ENCODE measurements at places on chromosomes 7 and 10.
A peak's percentile ranks its signal among the peaks of the same experiment; 100 is the strongest.

DNA sequence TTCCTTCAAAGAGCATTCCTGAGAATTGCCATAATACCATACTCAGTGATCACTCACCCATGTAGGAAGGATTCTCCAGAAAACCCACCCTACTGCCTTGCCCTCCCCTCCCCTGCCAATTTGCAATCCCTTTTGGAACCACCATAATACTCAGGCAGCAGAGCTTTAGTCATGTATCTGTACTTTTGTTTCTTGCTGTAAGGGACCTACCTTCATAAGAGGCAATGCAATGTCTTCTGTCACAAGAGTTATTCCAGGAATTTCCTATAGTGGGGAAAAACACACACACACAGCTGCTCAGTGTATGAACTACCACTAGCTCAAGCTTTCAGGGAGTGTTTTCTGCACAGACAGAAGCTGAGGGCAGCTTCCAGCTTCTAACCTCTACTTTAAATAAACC lies 67.0 kb downstream of the GSAP start:
- peak; percentile 49 for DNase-seq

- DNase-seq, result peak; percentile 85
These were observed 285.9 kb downstream of the KLF6 start for GRCh38 chr10:3499120-3499519.

DNA sequence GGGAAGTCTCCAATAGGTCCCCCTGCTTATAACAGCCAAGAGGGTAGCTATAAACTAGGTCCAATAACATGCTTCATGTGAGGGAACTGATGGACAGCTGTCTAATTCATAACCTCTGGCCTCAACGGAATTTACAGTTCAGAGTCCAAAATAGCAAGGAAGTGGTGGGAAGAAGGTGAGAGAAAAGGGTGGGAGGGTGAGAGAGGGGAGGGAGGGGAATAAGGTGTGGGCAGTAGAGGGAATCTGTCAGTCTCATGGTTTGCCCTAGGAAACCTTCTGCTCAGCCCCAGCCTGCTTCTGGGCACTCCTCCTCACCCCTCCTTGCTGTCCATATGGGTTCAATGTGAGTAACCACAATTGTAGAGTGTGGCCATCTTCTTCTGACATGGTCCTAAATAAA lies 133.4 kb upstream of the ADO start:
- no peak for DNase-seq

GRCh38 chr7:97155897-97156418 lies 38.5 kb downstream of the SDHAF3 start:
- no peak for DNase-seq

GRCh38 chr7:125326666-125327255 lies 397.1 kb upstream of the POT1 start:
- no peak for DNase-seq

GRCh38 chr10:14014423-14014822 lies 316.3 kb downstream of the FRMD4A start:
- no peak for DNase-seq

DNA sequence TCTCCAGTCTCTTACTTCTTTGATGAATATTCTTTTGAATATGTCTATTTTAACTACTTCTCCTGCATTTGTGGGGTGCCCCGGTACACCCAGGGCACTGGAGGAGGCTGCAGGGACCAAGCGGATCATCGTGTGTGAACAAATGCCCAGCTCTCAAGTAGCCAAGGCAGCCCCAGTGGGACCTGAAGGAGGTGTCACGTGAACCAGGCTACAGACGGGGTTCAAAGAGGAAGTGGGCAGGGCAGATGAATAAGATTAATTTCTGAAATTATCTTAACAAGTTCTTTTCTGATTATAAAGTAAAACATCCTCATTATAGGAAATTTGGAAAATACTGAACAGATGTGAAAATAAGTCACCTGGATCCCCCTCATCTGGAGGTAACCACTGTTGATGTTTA lies 78.4 kb upstream of the DUSP5 start:
- DNase-seq, result no peak

- peak; percentile 9 for DNase-seq
These were observed 690.4 kb upstream of the NRP1 start for GRCh38 chr10:34024693-34025425.

DNA sequence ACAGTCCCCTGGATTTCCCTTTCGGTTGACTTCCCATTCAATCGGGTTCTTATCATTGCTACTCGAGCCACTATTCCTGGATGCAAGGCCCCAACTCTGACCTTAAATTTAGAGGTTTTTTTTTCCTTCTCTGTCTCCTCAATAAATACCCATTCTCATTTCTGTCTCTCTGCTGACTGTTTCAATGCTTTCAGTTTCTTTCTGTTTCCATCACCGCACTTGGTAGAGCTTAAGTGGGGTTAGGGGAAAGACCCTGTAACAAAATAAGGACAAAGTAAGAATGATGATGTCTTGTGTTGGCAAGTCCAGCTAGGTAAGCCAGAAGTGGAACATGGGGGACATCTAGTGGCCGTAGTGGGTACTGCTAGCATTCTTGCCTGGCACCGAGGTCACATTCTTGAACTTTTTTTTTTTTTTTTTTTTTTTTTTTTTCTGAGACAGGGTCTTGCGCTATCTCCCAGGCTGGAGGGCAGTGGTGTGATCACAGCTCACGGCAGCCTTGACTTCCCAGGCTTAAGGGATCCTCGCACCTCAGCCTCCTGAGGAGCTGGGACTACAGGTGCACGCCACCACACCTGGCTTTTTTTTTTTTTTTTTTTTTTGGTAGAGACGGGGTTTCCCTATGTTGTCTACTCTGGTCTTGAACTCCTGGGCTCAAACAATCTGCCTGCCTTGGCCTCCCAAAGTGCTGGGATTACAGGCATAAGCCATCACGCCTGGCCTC lies 40.3 kb downstream of the ZC3HC1 start:
- DNase-seq, result peak; percentile 89

DNA sequence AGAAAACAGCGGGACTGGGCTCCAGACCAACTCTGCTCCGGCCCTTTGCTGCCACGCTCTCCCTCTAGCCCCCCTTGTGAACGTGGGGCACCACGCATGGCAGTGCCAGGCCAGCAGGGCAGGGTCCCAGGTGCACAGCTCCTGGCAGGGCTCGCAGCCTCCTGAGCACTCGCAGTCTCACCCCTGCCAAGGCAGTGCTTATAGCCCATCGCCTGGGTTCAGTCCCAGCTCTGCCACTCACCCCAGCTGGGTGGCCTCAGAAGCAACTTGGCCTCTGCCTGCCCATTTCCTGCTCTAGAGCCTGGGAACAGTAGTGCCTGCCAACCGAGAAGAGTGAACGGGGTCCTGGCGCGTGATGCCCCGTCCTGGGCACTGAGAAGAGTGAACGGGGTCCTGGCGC lies 36.3 kb downstream of the CFAP46 start:
- no peak for DNase-seq

- DNase-seq, result peak; percentile 81
These were observed 2.0 kb downstream of the JCAD start for GRCh38 chr10:30057421-30057841.

- DNase-seq, result no peak
These were observed 177.4 kb upstream of the PRR15 start for GRCh38 chr7:29386196-29386765.

- no peak for DNase-seq
These were observed 50.2 kb downstream of the BBS9 start for GRCh38 chr7:33179519-33179918.

GRCh38 chr7:143085109-143085508 lies 33.0 kb downstream of the OR6V1 start:
- no peak for DNase-seq

DNA sequence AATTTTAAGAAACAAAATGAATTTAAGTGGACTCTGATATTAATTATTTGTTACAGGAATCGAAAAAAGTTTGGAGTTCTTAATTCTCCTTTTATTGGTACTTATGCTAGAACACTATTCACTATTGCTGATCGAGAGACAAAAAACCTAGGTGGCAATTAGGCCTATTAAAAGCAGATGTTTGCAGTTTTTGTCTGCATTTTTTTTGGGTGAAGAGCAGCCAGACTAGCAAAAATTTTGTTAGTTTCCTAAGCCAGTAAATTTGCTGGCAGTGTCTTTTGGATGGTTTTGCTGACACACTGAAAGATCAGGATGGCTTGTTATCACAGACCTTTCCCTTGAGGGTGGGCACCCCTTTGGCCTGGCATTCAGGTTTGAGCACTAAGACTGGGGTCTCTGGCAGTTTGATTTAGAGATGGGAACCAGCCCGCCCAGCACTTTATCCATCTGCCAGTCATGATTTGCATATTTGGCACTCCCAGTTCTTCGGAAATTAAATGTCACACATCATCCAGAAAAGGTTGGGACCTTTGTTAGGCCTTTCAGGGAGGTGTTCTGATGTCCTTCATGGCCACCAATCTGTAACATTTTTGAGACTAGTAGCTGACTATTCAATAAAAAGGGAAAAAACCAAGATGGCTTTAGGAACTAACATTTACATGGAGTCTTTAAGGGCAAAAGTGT lies 57.3 kb downstream of the INPP5F start:
- DNase-seq, result peak; percentile 17

DNA sequence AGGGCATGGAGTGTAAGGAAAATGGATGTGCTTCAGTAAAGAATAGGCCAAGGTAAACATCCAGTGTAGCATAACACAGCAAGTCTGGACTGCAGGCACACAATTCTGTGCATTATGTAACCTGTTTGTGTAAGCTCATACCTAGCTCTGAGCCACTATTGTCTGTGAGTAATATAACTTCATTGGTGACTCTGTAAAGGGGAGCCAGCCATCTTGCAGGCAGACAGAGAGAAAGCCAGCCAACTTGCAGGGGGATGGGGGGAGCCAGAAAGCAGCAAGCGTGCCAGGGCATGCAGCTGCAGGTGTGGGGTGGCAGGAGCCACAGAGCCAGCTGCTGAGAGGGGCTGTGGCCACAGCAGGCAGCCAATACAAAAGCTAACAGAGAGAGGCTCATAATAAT lies 449.2 kb downstream of the IPMK start:
- no peak for DNase-seq

GRCh38 chr10:26219676-26220075 lies 3.1 kb downstream of the GAD2 start:
- DNase-seq, result no peak

GRCh38 chr7:137577184-137577583 lies 233.7 kb upstream of the PTN start:
- DNase-seq, result peak; percentile 56

GRCh38 chr10:95388539-95388938 lies 97.7 kb upstream of the PDLIM1 start:
- DNase-seq, result peak; percentile 19

DNA sequence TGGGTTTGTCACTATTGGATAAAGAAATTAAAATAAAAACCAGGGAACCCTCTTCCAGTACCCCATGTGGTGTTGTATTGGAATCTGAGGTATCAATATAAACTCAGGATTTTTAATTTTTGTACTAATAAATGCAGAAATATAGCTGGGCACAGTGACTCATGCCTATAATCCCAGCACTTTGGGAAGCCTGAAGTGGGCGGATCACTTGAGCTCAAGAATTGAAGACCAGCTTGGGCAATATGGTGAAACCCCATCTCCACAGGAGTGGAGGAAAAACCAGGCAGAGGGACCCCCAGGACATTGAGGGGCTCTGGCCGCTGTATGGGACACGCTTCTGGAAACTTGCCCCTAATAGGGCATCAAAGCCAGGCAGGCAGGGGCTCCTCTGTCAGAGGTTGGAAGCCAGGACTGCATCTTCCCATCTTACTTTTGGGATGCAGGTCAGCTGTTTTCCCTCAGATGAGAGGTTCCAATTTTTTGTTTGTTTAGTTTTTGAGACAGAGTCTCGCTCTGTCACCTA lies 11.1 kb downstream of the ADIRF start:
- DNase-seq, result no peak

DNA sequence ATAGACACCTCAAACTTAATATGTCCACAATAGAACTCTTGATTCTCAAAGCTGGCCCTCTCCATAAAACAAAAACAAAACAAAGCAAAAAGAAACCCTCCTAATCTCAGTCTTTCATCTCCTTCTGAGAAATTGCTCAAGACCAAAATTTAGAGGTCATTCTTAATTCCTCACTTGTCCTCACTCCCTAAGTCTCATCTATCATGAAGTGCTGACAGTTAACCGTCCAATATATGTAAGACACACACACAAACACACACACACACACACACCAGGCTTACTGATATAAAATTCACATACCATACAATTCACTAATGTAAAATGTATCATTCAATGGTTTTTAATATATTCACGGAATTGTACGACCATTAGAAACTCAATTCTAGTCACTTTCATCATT lies 17.0 kb upstream of the SVIL start:
- DNase-seq, result no peak

GRCh38 chr7:151187409-151188251 lies 580 bp upstream of the ASB10 start:
- no peak for DNase-seq

GRCh38 chr10:36023939-36024338 lies 381.8 kb upstream of the FZD8 start:
- peak; percentile 91 for DNase-seq

- peak; percentile 98 for DNase-seq
These were observed 2.2 kb downstream of the BBIP1 start for GRCh38 chr10:110916554-110917346.

- no peak for DNase-seq
These were observed 58.7 kb downstream of the CLEC2L start for GRCh38 chr7:139582130-139582650.

DNA sequence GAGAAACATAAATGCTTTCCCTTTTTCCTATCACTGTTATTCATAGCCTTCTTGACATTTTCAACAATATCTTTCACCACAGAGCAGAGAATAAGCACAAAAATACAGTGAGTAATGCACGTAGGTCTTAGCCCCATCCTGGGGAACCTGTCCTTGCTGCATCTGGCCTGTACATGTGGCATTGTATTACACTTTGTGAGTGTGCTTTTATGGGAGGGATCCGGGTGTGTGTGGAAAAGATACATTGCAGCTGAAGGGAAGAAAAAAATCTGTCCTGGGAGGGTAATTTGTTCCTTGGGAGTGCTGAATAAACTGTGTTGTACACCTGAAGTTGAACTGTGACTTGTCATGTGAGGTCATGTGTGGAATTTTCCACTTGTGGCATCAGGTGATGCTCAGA lies 422.7 kb upstream of the LRGUK start:
- no peak for DNase-seq

DNA sequence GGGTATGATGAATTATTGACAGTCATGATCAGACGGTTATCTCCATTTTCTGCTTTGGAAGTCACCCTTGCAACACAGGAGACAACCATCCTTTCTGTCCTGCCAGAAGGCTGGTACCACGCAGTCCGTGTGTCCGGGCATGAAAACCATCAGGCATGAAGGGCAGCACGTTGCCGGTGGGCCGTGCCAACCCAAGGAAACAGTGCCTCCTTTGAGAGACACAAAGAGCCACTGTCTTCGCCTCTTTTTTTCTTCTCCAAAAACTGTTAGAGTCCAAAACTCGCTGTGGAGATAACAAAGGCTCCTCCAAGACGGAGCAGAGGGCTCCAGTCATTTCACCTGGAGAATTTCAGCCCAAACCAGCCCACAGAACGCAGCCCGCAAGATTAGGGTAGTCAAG lies 60.4 kb upstream of the ARHGAP21 start:
- DNase-seq, result no peak

- peak; percentile 56 for DNase-seq
These were observed 60.2 kb downstream of the ZNF277 start for GRCh38 chr7:112266595-112267270.

DNA sequence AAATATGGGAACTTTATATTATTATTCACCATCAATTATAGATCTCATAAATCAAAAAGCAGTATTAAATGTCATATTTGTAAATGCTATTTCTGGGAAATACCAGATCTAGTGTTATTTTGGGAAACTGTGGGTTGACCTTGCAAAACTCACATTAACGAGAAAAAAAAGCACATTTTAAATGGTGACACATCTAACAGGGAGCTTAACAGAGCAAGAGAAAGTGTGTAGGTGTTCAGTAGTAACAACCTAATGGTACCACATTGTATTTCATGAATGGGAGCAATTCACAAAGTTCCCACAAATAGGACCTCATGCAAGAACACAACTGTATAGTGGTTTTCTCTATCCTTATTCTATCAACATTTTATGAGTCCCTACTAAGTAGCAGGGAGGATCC lies 26.2 kb upstream of the HDAC9 start:
- DNase-seq, result no peak
